Placental epithelial cell (primary cell): ENCODE measurements at places on chromosomes 3 and 15. TPM values are rescaled to one million over a fixed set of nuclear protein-coding genes. Genes with fewer than 3 reads are reported as not detected.

Gene HIGD2B
- total RNA-seq = 0.39 TPM in 1 of 2 replicates, not detected in the other

Gene TNFAIP8L3
- not detected in 2 replicates for total RNA-seq

Gene KLHL24
- 40.3 and 56.1 TPM in 2 replicates for total RNA-seq

Gene TOMM70
- total RNA-seq = 38.9 and 45.2 TPM in 2 replicates

Gene PIGZ
- 1.7 and 2.7 TPM in 2 replicates for total RNA-seq
